Esophagus squamous epithelium (tissue), 5 donors: ENCODE measurements at places on chromosomes 1 and 21.

GRCh38 chr21:33761441-33762036, 119.2 kb downstream of the ITSN1 start:
- DNase-seq = no peak

DNA sequence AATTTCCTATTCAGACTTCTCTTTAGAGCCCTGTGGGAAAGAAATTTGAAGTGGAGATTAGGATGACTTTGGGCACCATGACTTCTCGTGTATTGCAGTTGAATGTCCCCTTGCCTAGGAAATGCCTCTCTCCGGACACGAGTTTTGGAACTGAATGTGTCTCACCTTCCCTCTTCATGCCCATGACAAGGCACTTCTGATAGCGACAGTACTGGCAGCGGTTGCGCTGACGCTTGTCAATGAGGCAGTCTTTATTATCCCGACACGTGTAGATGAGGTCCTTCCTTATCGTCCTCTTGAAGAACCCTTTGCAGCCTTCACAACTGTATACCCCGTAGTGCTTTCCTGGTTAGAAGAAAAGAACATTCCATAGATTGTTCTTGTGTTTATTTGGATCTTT, 28.1 kb downstream of the RXRG start:
- no peak for DNase-seq

GRCh38 chr1:109796484-109797302, 33.0 kb upstream of the EPS8L3 start:
- DNase-seq = no peak

GRCh38 chr1:3711381-3711779, 40.9 kb upstream of the CCDC27 start:
- no peak for DNase-seq

DNA sequence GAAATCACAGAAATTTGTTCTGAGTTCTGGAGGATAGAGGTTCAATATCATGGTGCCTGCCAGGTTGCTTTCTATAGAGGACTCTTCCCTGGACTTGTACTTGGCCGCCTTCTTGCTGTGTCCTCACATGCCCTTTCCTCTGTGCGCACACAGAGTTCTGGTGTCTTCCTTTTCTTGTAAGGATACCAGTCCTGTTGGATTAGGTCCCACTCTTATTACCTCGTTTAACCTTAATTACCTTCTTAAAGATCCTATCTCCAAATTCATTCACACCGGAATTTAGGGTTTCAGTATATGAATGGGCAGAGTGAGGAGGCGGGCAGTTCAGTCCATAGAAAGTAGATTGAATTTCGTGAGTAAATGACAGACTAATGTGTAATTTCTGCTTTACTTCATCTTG, 413.9 kb downstream of the NCAM2 start:
- no peak for DNase-seq

DNA sequence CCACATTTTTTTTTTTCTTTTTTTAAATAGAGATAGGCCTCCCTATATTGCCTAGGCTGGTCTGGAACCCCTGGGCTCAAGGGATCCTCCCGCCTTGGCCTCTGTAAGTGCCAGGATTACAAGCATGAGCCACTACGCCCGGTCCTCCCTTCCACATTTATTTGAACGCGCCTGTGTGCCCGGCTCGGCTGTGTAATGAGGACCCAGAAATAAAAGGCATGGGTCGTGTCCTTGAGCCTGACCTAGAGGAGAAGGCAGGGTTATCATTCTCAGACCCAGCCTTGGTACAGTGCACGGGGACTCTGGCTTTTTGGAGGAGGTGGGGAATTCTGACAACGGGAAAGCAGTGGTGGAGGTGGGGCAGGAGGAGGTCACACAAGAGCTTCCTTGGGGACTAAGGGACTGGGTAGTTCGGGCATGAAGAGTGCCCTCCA, 841 bp downstream of the CENPF start:
- no peak for DNase-seq

- no peak for DNase-seq
Measured at GRCh38 chr1:203145321-203146041, 18.0 kb downstream of the ADORA1 start.

GRCh38 chr1:171645553-171646248, 6.8 kb downstream of the MYOC start:
- DNase-seq = no peak

GRCh38 chr1:200258447-200259375, 151.1 kb downstream of the ZNF281 start:
- DNase-seq = no peak

GRCh38 chr21:38148046-38148445, 108.7 kb upstream of the KCNJ15 start:
- no peak for DNase-seq

DNA sequence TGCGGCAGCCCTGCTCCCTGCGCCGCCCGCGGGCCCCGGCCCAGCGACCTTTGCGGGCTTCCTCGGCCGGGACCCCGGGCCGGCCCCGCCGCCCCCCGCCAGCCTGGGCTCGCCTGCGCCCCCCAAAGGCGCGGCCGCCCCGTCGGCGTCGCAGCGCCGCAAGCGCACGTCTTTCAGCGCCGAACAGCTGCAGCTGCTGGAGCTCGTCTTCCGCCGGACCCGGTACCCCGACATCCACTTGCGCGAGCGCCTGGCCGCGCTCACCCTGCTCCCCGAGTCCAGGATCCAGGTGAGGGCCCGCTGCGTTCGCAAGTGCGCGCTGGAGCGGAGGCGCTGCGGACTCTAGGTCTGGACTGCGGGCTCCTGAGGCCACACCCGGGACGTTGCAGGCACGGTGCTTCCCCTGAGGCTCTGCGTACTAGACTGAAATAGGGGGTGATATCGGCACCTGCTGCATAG, 351 bp downstream of the MIXL1 start:
- no peak for DNase-seq

GRCh38 chr1:209742409-209743144, 13.3 kb upstream of the TRAF3IP3 start:
- DNase-seq = no peak

- no peak for DNase-seq
Measured at GRCh38 chr1:52727114-52727586, 897 bp downstream of the ZYG11B start.

- DNase-seq = no peak
Measured at GRCh38 chr1:186849826-186850225, 21.1 kb downstream of the PLA2G4A start.

DNA sequence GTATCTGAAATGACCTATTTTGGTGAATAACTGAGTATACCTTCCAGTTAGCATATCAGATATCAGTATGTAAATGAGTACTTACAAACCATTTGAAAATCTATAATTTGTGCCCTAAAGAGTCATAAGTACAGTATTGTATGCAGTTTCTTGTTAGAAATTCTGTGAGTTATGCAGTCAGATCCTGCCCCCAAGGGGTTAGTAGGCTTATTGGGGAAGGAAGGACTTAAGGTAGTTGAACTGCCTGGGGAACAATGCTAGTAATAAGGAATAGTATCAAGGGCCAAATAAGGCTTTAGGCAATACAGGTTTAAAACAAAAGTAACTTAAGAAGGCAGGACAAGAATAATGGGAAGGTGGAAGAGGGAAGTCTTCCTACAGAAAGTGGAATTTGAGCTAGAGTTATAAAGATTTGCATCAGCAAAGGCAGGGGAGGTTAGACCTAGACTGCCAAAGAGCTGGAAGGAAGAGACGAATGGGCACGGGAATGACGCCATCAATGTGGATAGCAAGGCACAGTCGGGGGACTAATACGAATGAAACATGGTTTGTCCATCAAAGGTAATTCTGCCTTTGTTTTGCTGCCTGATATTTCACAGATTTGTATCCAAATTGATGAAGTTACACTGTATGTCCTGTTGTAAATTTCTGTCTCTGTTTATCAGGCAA, 182.9 kb upstream of the DPYD start:
- no peak for DNase-seq

DNA sequence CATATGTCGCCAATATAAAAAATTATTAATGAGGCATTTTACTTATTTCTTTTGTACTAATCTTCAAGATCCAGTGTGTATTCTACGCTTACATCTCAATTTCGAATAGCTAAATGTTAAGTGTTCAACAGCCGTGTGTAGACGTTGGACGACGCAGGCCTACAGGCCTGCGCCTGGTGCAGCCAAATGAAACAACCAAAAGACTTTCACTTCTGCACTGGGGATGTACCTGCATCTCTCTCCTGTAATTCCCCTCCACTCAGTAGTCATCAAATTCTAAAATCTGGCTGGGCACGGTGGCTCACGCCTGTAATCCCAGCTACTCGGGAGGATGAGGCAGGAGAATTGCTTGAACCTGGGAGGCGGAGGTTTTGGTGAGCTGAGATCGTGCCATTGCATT, 76.8 kb upstream of the HNRNPU start:
- DNase-seq = no peak

- DNase-seq = no peak
Measured at GRCh38 chr21:34122047-34122446, 48.7 kb downstream of the MRPS6 start.

GRCh38 chr1:199856216-199856780, 171.2 kb upstream of the NR5A2 start:
- DNase-seq = no peak

- DNase-seq = no peak
Measured at GRCh38 chr1:46725736-46726108, 6.8 kb upstream of the EFCAB14 start.
